ENCODE measurements at places on chromosomes 12 and 14.

DNA sequence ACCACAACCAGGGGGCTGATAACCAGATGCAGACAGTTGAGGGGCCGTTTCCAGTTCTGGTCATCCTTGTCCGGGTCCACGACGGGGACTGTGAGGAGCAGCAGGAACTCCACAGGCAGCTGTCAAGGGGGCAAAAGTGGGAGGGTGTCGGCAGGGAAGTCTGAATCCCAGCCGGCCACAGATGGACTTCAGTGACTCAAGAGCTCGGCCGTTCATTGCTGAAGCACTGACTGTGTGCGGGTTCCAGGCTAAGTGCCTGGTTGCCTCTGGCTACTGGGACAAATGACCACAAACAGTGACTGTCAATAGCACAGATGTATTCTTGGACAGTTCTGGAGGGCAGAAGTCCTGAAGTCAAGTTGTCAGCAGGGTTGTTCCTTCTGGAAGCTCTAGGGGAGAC is 19.6 kb downstream of the SLC8B1 start:
- DNase-seq: no peak

DNA sequence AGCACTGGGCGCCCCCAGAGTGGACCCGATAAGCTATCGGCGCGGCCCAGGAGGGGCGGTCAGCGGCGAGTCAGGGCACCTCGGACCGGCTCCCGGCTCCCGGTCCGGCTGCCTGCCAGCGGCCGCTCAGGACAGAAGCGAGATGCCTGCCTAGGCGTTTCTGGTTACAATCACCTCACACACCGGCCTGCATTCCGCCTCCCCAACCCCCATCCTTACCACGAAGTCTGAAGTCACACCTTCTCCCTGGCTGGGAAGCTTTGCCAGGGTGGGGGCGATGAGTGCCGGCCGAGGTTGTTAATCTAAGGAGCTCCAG is 42.6 kb upstream of the TBX5 start:
- DNase-seq: no peak

DNA sequence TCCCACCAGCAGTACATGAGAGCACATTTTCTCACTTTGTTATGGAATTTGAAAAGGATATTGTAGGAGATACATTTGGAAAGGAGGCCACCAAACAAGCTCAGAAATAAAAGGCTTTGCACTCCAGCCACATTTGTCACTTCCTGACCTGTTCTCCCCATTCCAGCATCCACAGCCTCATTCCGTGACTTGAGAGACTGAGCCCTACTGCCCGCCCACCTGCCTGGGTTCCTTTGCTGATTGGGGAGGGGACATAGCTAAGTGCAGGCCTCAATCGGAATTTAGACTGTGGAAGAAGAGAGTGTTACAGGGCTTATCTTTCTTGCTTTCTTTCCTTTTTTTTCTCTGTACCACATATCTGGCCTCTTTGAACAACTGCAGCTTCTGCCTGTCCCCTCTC is 735.4 kb upstream of the TMEM132C start:
- no peak for DNase-seq

DNA sequence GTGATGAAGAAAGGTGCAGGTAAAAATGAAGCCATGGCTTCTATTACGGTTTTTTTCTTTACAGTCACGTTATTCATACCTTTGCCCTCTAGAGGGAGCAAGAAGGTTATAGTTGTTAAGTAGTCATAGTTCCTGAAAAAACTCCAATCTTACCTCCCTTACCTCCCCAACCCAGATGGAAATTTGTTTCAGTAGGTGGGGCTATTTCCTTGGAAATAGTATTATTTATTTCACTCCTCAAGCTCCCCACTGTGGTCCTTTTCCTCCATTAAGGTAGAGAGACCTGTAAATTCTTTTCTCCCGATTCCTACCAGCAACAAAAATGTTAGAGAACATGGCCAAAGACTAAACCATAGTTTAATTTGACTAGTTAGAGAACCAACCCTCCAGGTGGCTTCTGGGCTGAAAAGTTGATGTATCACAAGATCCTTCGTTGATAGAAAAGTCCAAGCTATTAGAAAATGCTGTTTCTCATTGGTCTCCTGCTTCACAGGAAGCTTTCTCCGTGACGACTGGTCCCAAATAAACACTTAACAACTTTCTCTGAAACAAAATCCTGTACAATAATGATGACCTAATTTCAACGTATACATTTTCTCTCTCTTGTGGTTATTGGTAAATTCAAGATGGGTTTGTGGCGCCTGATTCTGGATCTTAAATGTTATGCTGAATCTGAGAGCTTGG is 43.5 kb downstream of the TMX1 start:
- peak; percentile 70 for DNase-seq

DNA sequence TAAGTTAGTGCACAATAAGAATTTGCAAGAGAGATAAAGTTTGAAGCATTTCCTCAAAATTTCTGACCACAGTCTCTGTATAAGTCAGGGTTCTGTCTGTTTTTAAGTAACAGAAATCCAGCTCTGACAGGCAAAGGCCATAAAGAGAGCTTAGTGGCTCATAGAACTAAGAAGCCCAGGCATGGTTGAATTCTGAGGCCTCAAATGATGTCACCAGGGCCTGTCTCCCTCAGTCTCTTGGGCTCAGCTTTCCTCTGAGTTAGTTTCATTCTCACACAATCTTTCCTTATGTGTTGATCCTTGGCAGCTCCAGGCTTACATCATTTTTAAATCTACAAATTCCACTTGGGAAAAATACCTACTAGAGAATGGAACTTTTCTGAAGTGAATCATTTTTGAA is 173.4 kb upstream of the ATP2B1 start:
- no peak for DNase-seq

DNA sequence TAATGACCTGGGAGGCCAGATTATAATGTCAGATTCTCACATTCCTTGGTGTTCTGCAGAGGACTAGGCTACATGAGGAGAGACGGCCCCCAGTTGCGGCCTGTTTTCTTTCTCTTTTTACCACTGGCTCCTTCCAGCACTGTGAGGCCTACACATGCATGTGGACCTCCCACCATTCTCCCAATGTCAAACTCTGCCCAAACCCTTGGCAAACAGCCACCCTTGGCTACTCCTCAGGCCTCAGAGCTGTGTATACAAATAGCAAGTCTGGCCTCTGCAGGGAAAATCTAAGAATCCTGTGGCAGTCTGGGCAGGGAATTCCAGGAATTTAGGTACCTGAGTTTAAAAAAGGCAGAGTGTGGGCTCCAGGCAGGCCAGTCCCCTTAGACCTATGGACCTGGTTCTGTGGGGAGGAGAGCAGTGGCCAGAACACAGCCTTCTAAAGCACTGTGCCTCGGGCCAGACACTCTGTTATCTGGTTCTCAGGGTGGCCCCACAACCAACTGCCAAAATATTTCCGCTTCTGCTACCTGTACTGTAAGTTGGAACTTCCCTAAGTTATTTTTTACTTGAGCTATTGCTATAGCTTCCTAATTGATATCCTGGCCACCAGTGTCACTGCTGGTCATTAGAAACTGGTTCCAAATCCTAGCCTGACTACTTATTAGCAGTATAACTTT is 19.9 kb upstream of the NEDD1 start:
- DNase-seq: no peak

DNA sequence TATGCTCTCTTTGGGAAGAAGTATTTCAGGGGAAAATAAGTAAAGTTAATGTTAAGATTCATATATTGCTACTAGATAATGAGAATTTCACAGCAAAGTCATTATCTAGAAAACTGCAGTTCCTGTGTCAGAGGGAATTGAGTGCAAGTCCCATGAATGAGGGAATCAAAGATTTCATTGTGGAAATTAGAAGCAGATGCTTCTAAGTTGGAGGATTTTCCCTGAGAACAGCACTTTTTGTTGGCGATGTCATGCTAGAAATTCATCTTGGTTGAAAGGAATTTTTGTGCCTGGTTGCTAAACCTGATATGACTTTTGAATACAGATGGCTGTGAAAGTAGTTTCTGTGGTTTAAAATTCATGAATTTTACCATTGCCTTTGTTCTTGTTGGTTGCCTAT is 25.6 kb downstream of the FRMD6 start:
- DNase-seq: peak; percentile 24

- peak; percentile 33 for DNase-seq
Observed at GRCh38 chr12:94245631-94246383, 97.4 kb downstream of the PLXNC1 start.

DNA sequence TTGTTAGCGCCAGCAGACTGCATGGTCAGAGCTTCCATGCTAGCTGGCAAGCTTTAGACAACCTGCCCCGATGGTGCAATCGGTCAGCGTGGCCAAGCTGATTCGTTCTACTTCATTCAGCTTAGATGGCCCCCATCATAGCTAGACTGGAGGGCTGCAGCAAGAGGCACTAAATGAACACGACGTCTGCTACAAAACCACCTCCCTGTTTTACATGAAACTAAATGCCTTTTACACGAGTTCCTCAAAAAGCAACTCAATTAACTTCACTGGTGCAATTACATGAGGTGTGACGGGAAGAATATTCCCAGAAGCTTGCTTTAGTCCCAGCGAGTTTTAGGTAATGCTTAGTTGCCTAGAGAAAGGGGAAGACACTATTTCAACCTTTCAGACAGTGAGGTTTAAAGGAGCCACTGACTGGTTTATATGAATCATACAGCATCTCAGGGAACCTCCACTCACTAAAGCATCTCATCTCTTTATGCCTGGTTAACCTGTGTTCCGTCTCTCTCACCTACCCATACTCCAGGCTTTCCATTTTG is 8.4 kb downstream of the NIN start:
- DNase-seq: no peak

DNA sequence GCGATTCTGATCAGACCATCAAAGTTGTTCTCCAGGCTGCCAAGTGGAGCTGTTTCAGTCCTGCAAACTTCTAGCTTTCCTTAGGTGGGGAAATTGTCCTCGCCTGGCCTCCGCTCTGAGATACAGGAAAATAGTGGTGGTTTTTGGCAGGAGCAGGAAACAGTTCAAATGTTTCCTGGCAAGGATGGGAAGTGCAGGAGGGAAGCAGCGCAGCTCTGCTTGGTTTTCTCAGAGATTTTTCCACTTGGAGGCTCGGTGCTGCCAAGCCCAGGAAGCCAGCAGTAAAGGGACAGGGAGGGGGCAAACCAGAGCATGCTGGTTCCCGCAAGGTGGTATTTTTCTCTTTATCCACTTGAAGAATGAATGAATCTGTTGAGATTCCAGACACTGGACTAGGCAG is 17.0 kb downstream of the TMEM63C start:
- no peak for DNase-seq

GRCh38 chr12:57242691-57243454 is 8.1 kb downstream of the STAC3 start:
- DNase-seq: no peak

GRCh38 chr14:80356413-80356812 is 145.1 kb upstream of the DIO2 start:
- DNase-seq: no peak

DNA sequence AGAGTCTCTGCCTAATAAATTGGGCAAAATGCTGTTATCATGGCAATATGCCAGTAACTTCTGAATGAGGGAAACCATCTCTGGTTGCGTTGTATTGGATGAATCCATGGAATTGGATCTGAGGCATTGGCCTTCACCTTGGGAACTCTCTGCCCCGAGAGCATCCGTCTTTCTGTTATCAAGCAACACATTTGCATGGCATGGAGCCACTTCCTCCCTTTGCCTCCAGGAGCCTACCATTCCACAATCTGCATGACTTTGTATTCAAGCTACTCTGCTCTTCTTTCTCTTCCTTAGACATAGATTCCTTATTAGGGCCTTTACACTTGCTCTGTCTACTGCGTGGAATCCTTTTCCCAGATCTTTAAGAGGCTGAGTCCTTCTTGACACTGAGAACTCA is 57.2 kb downstream of the RIC8B start:
- no peak for DNase-seq

GRCh38 chr12:19688532-19688931 is 249.2 kb downstream of the AEBP2 start:
- DNase-seq: no peak

DNA sequence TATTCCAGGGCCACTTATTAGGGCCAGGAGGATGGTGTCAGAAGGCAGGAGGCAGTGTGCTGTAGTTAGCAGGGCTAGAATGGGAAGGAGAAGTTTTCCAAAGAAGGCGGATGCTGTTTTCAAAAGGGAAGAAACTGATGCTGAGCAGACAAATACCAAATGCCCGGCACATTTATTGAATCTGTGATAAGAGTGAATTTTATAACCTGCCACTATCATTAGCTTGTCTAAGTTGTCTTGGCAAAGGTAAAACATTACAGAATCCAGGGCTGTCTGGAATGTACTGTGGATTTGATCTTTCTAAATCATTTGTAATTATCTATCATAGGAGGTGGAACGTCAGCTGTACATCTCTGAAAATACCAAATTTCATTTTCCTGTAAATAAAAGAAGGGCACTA is 40.8 kb downstream of the NDUFA12 start:
- no peak for DNase-seq

GRCh38 chr14:23143911-23144310 is 24.9 kb upstream of the CEBPE start:
- DNase-seq: no peak

DNA sequence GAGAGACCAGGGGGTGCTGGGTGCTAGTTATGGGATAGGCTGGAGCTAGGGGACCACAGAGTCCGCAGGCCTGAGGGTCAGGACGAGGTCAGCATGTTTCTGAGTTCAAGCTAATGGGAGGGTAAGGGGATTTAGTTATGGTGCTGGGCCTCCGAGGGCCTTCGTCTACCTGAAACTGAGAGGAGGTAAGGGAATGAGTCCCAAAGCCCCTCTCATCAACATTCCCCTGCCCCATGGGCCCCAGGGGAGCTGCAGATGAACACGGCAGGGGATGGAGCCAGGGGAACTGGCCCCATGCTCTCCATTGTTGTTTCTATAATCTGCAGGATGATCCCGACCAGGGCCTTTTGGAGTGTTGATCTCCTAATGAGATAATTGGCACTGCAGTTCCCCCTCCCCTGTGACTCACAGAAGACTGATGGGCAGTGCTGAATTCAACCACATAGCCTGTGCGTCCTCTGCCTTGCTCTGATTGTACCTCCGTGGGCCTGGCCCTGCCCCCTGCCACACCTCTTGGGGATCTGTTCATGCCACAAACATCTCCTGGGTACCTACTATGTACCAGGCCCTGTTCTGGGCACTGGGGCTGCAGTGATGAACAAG is 21.4 kb downstream of the FAIM2 start:
- DNase-seq: no peak

DNA sequence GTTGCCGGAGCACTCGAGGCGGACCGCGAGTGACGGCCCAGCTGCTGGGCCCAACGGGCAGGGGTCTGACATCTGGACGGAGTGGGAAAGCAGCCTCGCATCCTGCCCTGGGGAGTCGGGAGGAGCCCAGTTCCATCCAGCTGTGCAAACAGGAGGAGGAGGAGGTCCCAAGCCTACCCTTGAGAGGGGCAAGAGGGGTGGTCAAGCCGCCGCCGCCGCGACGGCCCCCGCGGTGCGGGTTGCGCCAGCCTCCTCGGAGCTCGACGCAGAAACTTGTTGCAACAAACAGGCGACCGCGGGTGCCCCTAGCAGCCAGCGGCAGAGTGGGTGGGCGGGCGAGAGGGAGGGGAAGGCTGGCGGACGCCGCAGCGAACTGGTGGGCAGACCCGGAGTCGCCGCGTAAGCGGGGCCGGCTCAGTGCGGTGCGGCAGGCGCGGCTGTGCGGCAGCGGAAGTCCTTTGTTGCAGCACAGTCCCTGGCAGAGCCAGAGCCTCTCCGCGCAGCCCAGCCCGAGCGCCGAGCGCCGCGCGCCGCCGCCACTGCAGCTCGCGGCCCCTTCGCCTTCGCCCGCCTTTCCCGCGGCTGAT is at the start of gene ZBTB1:
TSS of gene ZBTB1 (plus strand) at position 461 of the 587 bp plus-strand sequence. CDS start 16,735 bp downstream, outside the sequence.
- DNase-seq: peak; percentile 89

- DNase-seq: no peak
Observed at GRCh38 chr14:59595071-59595470, 18.5 kb upstream of the CCDC175 start.

- DNase-seq: no peak
Observed at GRCh38 chr14:22492622-22493542, 96.1 kb downstream of the DAD1 start.

- DNase-seq: no peak
Observed at GRCh38 chr12:52789637-52790426, 6.1 kb downstream of the KRT3 start.
